Naive thymus-derived CD8-positive, alpha-beta T cell (primary cell): ENCODE measurements at places on chromosomes 2 and 18. TPM values are rescaled to one million over a fixed set of nuclear protein-coding genes. Genes with fewer than 3 reads are reported as not detected.

DNA sequence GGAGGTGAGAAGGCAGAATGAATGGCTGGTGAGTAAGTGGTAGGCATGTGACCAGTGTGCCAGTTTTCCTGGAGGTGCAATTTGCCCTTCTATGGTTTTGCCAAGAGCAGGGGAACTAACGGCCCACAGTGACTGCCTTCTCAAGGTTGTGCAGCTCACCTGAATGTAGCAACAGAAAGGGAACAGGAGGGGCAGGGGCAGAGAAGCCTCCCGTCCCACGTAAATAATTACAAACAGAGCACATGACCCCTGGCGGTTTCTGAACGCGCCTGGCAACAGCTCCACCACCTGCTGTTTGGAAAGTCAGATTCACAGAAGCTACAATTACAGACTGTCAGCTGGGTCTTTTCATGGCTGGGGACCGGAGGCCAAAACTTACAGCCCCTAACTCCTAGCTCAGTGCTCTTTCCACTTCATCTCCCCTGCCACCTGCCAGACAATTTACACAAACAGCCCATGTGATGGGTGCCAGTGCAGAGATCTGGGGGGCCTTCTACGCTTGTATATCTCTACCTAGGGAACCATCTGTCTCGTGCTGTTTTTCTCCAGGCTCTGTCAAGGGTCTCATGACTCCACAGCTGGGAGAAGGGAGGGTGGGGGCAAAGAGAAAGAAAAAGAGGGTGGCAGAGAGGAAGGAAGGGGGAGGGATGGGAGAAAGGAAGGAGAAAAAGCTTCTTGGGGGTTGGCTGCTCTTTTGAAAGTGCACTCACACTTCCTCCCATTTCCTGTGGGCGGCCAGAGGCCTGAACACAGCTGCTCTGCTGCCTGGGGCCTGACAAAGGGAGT, 69.6 kb downstream of the POLR1A start:
- peaks cover 17% of the 10 kb centered on the region for H3K36me3 ChIP-seq
- no peaks in the 10 kb centered on the region for H3K27me3 ChIP-seq
- H3K27ac ChIP-seq, result peak overlapping the region; percentile 100
- H3K4me3 ChIP-seq, result peak overlapping the region; percentile 81
- DNase-seq, result peak; percentile 39
- H3K4me1 ChIP-seq, result peaks cover 51% of the 10 kb centered on the region

The FIGN gene
- not detected for total RNA-seq

GRCh38 chr2:206092297-206092696, 6.3 kb upstream of the INO80D start:
- peaks cover 2% of the 10 kb centered on the region for H3K4me1 ChIP-seq
- H3K4me3 ChIP-seq, result no peak overlapping the region
- H3K27me3 ChIP-seq, result no peaks in the 10 kb centered on the region
- DNase-seq, result no peak
- H3K27ac ChIP-seq, result no peak overlapping the region
- H3K36me3 ChIP-seq, result no peaks in the 10 kb centered on the region

The G6PC2 gene
- total RNA-seq, result not detected

The GREB1 gene
- 1.1 TPM for total RNA-seq

The ACMSD gene
- not detected for total RNA-seq

DNA sequence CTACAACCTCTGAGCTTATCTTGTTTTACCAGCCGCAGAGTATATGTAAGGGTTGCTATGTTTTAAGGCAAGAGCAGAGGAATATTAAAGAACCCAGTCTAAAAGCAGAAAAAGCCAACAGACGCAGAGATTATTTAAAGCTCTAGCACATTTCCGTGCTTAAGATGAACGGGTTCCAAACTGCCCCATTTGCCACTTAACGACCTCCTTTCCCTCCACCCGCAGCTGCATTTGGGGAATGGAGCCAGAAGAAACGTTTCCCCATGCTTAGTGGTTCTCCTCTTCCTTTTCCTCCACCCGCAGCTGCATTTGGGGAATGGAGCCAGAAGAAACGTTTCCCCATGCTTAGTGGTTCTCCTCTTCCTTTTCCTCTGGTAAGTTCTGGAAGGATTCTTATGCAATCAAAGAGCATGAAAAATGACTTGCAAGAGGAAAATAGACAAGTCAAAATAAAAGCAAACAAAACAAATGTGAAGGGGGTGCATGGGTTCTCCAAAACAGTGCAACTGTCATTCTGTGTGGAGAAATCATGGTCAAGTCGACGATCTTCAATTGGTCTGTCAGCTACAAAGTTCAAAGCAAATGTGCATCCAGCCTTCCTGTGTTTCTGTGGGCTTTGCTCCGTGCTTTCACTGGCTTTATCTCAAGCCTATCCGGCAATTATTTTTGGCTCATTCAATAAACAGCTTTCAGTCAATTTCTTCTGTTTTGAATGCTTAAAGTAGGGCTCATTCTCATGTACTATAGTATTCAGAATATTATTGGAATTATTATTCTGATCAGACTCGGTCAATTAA, 57.8 kb downstream of the DIPK1C start:
- H3K27ac ChIP-seq, result no peak overlapping the region
- no peaks in the 10 kb centered on the region for H3K36me3 ChIP-seq
- H3K4me3 ChIP-seq, result no peak overlapping the region
- peaks cover 16% of the 10 kb centered on the region for H3K4me1 ChIP-seq

GRCh38 chr2:194539425-194539824, 1117.6 kb upstream of the SLC39A10 start:
- H3K36me3 ChIP-seq, result no peaks in the 10 kb centered on the region
- H3K4me3 ChIP-seq, result no peak overlapping the region
- no peaks in the 10 kb centered on the region for H3K27me3 ChIP-seq
- no peak for DNase-seq

DNA sequence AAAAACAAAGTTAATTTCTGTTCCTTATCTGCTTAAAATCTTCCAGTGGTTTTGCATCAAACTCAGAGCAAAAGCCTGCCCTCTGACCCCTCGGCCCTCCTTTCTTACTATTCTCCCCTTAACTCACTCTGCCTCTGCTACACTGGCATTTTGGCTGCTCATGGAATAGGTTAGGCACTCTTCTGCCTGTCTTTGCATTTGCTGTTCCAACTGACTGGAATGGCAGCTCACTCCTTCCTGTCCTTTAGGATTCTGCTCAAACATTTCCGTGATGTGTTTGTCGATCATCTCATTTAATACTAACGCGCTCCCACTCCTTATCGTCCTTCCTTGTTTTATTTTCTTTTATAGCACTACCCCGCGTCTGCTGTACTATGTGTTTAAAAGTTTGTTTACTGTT, 815 bp downstream of the CEBPZ start:
- peaks cover 4% of the 10 kb centered on the region for H3K36me3 ChIP-seq
- H3K27me3 ChIP-seq, result no peaks in the 10 kb centered on the region
- H3K4me1 ChIP-seq, result peaks cover 48% of the 10 kb centered on the region
- no peak overlapping the region for H3K27ac ChIP-seq

DNA sequence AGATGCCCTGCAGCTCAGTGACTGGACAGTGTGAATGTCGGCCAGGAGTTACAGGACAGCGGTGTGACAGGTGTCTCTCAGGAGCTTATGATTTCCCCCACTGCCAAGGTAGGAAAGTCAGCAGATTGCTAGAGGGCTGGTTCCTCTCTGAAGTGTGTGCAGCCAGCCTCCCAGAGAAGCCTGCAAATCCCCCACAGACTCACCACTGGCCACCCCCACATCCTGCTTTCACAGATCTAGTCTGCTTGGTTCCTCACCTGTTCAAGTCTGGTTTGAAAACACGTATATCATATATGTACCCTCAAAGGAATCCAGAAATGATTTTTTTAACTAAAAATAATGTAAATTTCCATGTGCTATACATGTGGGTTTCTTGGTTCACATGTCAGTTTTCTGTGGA, 121.1 kb downstream of the LAMA3 start:
- peaks cover 3% of the 10 kb centered on the region for H3K27me3 ChIP-seq
- H3K4me3 ChIP-seq, result peak overlapping the region; percentile 50
- peaks cover 34% of the 10 kb centered on the region for H3K4me1 ChIP-seq
- peak overlapping the region; percentile 78 for H3K27ac ChIP-seq
- DNase-seq, result peak; percentile 25

- H3K27ac ChIP-seq, result no peak within 1 kb of the TSS
- H3K36me3 ChIP-seq, result peaks cover 4% of the 10 kb centered on the region
- DNase-seq, result no peak
- peaks cover 51% of the 10 kb centered on the region for H3K27me3 ChIP-seq
Measured at GRCh38 chr2:150487537-150488429, at the start of gene RND3. Gene RND3, minus strand, starts transcription at chr2:150487667. Its CDS starts 250 bp downstream, at chr2:150487417.

The CYTIP gene
- total RNA-seq, result 341 TPM

The RNF138 gene
- total RNA-seq, result 78.3 TPM

DNA sequence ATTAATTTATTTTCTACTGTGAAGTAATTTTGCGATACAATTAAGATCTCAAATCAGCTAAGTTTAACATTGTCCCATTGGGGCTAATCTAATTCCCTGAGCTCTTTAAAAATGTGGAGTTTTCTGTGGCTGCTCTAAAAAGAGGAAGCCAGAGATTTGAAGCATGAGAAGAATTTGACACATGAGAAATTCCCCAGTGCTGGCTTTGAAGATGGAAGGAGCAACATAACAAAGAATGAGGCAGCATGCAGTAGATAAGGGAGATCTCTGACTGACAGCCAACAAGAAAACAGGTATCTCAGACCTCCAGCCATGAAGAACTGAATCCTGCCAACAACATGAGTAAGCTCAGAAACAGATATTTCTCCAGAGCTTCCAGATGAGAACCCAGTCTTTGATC, 308.4 kb downstream of the ZNF804A start:
- H3K4me3 ChIP-seq, result no peak overlapping the region
- no peaks in the 10 kb centered on the region for H3K4me1 ChIP-seq

DNA sequence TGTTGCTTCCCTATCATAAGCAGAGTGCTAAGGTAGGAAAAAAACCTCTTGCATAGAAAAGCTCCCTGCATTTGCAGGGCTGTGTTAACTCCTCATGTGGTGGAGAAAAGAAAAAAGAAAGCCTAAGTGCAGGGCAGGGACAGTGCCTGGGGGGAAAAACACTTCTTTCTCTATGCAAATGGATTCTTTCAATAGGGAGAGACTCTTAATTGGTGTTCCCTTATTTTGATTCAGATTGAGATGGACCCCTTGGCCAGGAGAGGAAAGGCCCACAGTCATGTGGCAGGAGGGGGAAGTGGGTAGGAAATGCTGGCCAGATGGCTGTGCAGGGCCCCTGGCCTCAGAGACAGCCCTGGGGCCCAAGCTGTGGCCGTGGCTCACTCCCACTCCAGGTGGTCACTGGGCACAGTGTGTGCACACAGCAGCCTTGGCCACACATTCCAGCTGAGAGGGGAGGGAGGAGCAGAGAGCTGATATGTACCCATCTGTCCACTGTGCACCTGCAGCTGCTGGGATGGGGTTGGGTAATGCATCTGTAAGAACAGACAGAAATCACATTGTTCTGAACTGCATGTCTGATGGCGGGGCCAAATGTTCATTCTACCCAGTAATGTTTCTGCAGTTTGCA, 410.4 kb downstream of the DSC3 start:
- no peaks in the 10 kb centered on the region for H3K4me1 ChIP-seq
- H3K27me3 ChIP-seq, result peaks cover 3% of the 10 kb centered on the region
- no peaks in the 10 kb centered on the region for H3K36me3 ChIP-seq
- H3K4me3 ChIP-seq, result no peak overlapping the region
- DNase-seq, result no peak
- no peak overlapping the region for H3K27ac ChIP-seq

- DNase-seq, result no peak
- no peak overlapping the region for H3K27ac ChIP-seq
- H3K27me3 ChIP-seq, result no peaks in the 10 kb centered on the region
Measured at GRCh38 chr2:47029737-47030524, 114.3 kb upstream of the MCFD2 start.

GRCh38 chr2:220043990-220044335, 416.5 kb downstream of the SLC4A3 start:
- no peaks in the 10 kb centered on the region for H3K36me3 ChIP-seq
- H3K4me1 ChIP-seq, result no peaks in the 10 kb centered on the region
- no peak overlapping the region for H3K4me3 ChIP-seq
- no peak for DNase-seq

DNA sequence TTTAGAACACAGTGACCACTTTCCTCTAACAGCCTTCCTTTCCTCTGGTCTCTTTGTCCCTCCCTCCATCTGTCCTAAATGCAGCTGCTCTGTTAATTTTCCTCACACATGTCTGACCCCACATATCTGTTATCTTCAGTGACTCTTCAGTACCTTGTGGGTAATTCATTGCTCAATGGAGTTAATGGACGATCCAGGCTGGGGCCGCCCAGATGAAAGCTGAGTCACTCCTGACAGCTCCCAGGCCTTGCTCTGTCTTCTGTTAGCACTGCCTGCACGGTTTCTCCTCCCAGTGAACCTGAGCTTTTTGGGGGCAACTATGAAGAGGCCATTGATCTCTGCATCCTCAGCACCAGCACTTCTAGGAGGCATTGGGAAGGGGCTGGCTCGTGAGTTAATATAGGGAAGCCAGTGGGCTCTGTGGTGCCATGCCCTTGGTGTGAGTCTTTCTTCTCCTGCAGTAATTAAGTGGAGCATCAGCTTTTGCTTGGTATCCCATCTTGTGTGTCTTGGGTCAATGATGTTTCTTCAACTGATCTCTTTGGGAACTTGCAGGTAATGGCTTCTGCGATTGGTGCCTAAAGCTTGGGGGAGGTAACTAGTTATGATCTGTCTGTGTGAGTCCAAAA, 67.3 kb downstream of the SNORC start:
- no peak overlapping the region for H3K4me3 ChIP-seq
- peaks cover 14% of the 10 kb centered on the region for H3K27me3 ChIP-seq
- no peak for DNase-seq
- H3K36me3 ChIP-seq, result no peaks in the 10 kb centered on the region
- H3K4me1 ChIP-seq, result no peaks in the 10 kb centered on the region

DNA sequence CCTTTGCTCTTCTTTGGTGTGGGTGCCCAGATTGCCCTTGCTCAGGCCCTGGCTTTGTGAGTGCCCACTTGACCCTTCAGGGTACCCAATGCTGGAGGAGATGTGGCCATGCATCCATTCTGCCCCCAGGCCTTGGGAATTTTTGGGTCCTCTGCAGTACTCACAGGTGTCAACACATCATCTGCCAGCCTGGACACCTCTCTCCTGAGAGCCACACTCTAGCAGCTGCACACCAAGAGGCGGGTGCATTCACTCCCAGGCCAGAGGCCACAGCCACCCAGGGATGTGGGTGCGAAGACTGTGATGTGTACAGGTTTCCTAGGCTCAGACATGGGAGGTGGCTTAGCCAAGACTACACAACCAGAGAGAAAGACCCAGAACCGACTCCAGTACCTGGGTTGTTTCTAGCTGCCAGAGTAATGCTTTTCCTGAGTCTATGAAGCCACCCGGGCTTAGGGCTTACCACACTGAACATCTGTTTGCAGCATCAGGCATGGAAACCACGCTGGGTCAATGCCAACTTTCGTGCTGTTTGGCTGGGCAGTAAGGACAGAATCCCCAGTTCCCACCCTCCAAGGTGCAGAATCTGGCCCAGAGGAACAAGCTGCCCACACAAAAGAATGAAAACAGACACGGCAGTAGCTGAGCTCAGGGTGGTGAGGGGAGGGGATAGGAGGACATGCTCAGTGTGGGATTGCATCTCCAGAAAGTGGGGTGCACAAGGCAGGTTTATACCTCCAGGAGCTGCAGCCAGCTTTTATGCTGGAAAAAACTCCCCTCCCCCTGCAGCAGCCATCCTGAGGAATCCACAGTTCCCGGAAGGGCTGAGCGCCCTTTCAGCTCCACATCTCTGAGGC, 40.1 kb downstream of the KCNF1 start:
- no peak overlapping the region for H3K4me3 ChIP-seq
- peaks cover 4% of the 10 kb centered on the region for H3K36me3 ChIP-seq
- DNase-seq, result no peak
- H3K4me1 ChIP-seq, result peaks cover 16% of the 10 kb centered on the region
- H3K27me3 ChIP-seq, result peaks cover 60% of the 10 kb centered on the region
- no peak overlapping the region for H3K27ac ChIP-seq
